ENCODE measurements at places on chromosomes 13 and 19.

- no peak for DNase-seq
Observed at GRCh38 chr19:46471116-46471733, at the start of gene PNMA8A. PNMA8A (minus strand) TSS chr19:46471563; CDS start chr19:46471035, 528 bp downstream.

DNA sequence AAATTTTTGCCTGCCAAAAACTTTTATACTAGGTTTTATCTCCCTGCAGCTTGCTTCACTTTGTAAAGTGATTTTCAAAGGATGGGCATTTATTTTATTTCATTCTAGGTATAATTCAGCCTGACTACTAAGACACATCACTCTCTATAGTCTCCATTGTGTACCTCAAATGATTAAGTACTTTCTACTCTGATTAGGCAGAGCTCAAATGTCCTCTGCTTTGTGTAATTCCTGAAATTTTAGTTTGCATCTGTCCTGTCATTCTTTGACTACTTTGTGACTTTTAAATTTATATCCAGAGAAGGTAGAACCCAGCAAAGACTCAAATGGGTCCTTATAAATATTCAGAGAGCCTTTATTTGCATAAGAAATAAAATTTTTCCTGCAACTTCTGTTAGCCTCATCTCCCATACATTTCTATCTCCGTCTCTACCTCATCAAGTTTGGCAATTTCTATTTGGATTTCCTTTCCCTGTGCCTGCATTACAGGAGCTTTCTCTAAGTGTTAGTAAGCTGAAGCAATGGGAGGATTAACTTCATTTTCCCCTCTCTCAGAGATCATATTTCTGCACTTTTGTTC lies 1038.0 kb upstream of the ATXN8OS start:
- no peak for DNase-seq

GRCh38 chr19:6833166-6833790 lies 54.1 kb upstream of the ADGRE1 start:
- DNase-seq: no peak

DNA sequence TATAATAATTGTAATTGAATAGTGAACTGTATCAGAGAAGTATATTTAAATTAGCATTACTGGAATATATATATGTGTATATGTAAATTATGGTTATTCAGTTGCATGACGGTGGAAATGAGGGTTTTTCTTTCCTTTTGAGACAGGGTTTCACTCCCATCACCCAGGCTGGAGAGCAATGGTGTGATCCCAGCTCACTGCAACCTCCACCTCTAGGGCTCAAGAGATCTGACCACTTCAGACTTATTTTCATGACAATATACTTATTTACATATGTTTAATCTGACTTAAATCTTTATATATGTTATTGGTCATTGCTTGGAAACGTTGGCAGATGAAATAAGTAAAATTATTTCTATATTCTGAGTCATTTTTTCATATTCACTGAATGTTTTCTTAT lies 744.4 kb upstream of the PRR20A start:
- no peak for DNase-seq

DNA sequence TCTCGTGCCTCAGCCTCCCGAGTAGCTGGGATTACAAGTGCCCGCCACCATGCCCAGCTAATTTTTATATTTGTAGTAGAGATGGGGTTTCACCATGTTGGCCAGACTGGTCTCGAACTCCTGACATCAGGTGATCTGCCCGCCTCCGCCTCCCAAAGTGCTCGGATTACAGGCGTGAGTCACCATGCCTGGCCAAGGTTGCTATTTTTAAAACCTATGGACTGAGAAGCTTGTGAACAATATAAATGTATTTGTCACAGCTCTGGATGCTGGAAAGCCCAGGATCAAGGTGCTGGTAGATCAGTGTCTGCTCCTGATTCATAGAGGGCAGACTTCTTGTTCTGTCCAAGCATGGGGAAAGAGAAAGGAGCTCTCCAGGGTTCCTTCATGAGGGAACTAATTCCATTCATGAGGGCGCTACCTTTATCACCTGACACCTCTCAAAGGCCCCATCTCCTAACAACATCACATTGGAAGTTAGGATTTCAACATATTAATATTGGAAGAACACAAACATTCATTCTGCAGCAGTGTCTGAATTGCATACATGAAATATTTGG lies 16.1 kb downstream of the CARD8 start:
- no peak for DNase-seq

GRCh38 chr19:591099-591958 lies 1.6 kb downstream of the HCN2 start:
- no peak for DNase-seq

DNA sequence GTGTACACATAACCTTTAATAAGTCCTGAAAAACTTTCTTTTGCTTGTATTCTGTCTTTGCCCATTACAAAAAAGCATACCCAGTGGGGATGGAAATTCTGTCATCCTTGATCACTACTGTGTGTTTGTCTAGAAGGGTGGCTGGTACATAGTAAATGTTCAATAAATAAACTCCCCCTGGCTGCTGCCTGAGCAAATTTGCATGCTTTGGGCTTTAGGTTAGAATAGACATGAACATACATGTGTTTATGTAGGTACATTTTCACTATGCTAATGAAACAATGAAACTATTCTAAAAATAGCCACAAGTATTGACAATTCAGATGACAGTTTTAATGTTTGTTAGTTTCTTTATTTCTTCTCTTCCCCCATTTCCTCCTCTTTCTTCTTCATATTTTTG lies 36.1 kb downstream of the TNFSF13B start:
- peak; percentile 5 for DNase-seq

DNA sequence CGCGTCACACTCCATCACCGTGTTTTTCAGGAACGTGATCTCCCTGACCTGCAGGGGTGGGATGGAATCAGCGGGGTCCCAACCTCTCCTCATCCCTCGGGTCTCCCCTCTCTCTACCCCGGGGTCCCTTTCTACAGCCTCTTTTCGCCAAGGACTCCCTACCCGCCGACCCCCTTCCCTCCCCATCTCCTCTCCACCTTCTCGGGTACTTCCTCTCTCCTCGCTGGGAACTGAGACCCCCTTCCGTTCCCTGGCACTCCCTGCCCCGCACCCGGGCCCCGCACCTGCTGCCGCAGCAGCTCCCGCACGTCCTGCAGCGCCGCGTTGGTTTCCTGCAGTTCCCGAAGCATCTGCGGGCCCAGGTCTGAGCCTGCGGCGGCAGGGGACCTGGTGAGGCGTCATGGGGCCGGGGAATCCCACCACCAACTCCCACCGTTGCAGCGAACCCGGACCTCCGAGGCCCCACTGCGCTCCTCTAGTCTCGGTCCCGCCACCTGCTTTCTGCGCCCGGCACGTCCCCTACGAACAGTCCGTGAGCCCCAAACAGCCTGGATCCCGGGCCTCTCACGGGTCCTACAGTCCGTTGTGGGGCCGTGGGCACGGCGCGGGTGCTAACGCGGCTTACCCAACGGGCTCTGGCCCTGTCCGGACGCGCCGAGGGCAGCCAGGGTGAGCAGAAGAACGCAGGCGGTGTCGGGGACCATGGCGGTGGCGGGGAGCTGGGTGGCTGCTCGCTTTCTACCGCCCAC lies at the start of gene COMP:
Gene COMP (minus strand): TSS at position 740 of the 749 bp plus-strand sequence. CDS start 36 bp downstream, at position 704.
- no peak for DNase-seq

DNA sequence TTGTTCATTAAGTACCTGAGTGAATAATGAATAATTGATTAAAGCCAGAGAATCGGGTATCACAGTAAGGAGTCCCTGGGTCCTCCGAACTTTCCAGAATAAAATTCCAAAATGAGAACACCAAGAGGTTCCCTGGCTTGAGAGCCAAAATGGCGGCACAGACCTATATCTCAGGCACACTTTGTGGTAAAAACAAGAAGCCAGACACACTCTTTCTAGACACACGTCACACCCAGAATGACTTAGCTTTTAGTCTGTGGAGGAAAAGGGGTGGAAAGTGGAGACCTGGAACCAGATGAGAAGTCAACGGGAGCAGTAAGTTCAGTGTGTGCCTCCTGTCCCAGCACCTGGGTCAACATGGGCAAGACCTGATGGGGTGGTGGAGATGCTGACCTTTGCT lies 8.4 kb downstream of the ARL11 start:
- no peak for DNase-seq

All from T47D (cell line).